ENCODE measurements at places on chromosomes 5 and 9.

DNA sequence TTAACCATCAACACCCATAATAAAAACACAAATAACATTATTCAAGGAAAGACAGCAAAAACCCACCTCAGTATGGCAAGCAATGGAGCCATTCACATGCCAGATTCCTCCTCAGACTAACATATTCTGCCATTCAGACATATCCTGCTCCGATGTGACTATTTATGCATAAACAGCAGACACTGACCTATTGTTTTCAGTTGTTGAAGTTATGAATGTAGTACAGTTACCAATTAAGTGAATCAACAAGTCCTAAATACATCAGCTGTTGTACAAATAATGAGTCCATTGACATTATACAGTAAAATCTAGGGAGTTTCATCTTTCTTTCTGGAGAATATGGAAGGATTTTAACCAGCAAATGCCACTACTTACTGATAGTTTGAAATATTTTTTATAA lies 131.7 kb downstream of the DENND1A start:
- DNase-seq: no peak

DNA sequence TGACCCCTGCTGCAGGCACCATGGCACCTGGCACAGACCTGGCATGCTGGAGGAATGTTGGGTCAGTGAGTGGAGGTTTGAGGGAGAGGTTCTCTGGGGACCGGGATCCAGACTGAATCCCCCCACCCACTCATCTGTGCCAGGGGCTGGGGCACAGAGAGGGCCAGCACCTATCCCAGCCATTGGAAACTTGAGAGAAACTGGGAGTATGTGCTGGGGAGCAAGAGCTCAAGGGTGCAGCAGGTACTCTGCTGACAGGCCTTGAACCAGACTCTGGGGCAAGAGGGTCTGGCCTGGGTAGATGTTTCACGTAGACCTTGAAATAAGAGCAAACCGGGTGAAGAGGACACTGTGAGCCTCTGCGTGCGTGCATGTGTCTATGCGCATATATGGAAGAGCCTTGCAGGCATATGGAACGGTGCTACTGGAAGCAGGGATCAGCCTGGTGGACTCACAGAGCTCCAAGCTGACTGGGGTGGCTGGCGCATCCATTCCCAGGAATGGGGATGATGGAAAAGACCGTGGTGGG lies 8.8 kb downstream of the FGF18 start:
- DNase-seq: no peak

- DNase-seq: no peak
These were observed 116.8 kb upstream of the GPR151 start for GRCh38 chr5:146632620-146633322.

- DNase-seq: no peak
These were observed 12.9 kb downstream of the TAS2R1 start for GRCh38 chr5:9617221-9617620.

DNA sequence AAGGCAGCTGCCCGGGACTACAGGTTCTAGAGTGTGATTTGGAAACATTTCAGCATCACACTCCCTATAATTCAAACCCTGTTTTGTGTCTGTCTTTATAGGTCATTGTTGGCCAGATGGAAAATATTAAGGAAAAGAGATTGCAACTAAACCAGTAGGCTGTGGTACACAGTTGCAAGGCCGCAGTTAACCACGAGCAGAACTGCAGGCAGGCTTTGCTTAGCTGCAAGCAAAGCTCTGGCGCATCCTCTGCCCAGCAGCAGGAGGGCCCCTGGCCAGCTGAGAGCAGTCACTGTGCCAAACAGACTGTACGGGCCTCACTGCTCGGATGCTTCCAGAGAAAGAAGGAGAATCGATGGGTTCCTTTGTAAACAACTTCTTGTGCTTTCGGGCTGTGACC lies 204.5 kb downstream of the DENND1A start:
- no peak for DNase-seq

- DNase-seq: no peak
These were observed 9.3 kb downstream of the SLC27A6 start for GRCh38 chr5:128974567-128974966.
